Left colon (tissue), 2 donors: ENCODE measurements at places on chromosomes 3 and 15. TPM values are rescaled to one million over a fixed set of nuclear protein-coding genes. Genes with fewer than 3 reads are reported as not detected.

The SPTBN5 gene
- 1.4 TPM for total RNA-seq

The ACKR4 gene
- 0.67 TPM for total RNA-seq

The TNFSF10 gene
- 94.2 TPM for total RNA-seq

The FBXO40 gene
- not detected for total RNA-seq

The ARHGEF26 gene
- total RNA-seq = 3.3 TPM

The ENTPD3 gene
- 2.4 TPM for total RNA-seq

The CAMKV gene
- 0.34 TPM for total RNA-seq
